CD4-positive, alpha-beta T cell treated with Interleukin-2 at 100 ng/mL for 4 hours (primary cell): ENCODE measurements at places on chromosomes 7 and 10.

DNA sequence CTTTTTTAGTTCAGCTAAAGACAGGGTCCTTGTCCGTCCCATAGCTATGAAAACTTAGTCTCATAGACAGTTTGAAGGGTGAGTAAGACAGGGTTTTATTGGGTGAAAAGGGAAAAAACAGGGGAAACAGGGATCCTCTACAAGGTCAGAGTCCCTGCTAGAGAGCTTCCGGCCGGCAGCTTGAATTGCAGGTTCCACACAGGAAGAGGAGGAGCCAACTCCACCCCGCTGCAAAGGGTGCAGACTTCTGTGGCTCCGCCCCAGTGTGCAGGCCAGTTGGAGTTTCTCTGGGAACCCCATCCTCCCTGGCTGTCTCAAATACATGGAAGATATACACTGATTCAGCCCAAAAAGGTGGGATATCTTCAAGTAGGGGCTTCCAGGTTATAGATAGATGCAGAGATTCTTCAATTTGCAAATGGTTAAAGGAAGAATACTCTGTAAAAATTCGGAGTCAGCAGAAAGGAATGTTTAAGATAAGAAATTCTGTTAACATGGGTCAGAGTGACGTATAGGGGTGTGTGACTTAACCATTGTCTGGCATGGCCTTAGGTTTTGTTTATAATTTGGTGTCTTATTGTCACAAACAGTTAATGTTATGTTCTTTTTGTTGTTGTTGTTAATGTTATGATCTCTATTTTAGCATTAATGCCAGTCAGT is 34.6 kb upstream of the HECW1 start:
- no peak for DNase-seq

DNA sequence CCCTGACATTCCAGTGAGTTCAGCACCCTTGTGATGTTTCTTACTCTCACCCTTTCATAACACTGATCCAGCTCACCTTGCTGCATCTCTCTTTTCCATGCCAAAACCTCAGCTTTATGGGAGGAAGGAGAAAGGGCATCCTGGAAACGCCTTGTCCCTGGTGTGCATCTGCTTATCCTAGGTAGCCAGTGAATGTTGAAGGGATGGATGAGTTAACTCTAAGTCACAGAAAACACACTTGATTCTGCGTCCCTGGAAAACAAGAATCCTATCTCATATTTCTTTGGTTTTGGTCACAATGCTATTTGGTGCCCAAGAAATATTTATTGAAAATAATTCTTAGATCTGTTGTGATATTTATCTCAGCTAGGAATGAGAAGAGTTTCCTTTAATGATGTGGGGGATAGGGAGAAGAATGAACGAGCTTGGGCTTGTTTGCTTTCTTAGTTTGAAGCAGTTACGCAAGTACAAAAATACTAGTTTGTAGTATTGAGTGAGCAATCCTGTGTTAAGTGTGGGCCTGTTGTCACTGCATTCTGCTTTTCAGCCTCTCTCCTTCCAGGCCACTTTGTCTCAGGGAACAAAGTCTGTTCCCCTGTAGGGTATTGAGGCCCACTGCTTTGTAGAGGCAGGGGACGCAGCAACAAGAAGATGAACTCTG is 126.5 kb downstream of the ARID5B start:
- DNase-seq, result no peak

DNA sequence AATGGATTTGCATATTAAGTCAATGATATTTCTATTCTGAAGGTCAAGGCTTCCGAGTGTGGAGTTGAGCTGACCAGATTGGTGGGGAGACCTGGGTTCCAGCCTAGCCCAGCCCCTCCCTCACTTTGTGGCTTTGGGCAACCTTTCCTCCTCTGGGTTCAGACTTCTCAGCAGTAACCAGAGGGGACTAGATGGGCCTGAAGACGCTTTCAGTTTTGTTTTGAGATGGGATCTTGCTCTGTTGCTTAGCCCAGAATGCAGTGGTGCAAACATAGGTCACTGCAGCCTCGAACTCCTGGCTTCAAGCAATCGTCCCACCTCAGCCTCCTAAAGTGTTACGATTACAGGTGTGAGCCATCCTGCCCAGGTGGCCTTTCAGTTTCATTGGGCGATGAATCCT is 68.1 kb upstream of the LEP start:
- no peak for DNase-seq

DNA sequence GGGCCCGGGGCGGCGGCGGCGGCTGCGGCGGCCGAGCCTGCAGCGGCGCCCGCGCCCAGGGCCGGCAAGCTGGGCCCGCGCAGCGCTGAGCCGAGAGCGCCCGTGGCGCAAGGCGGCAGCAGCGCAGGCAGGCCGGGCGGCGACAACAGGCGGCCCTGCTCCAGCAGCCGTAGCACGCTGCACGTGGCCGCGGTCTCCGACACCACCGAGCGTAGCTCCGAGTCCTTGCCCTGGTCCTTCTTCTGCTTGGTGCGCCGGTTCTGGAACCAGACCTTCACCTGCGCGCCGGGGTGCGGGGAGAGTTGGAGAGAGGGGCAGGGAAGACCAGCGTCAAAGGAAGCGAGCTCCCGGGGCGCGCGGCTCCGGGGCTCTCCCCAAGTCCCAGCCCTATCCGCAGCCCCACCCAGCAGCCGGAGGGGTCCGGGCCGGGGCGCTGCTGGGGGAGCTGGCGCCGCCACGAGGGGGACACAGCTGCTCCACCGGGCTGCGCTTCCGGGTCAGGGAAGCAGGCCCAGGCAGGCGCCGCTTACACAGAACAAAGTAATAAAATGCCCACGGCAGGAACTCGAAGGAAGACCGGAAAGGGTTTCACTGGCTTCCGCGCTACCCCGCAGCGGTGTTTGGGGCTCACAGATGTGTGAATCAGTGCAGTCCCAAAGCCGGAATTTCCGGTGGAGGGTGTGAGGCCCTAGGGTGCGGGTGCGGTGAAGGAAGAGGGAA is 3.6 kb downstream of the VAX1 start:
- DNase-seq, result no peak

DNA sequence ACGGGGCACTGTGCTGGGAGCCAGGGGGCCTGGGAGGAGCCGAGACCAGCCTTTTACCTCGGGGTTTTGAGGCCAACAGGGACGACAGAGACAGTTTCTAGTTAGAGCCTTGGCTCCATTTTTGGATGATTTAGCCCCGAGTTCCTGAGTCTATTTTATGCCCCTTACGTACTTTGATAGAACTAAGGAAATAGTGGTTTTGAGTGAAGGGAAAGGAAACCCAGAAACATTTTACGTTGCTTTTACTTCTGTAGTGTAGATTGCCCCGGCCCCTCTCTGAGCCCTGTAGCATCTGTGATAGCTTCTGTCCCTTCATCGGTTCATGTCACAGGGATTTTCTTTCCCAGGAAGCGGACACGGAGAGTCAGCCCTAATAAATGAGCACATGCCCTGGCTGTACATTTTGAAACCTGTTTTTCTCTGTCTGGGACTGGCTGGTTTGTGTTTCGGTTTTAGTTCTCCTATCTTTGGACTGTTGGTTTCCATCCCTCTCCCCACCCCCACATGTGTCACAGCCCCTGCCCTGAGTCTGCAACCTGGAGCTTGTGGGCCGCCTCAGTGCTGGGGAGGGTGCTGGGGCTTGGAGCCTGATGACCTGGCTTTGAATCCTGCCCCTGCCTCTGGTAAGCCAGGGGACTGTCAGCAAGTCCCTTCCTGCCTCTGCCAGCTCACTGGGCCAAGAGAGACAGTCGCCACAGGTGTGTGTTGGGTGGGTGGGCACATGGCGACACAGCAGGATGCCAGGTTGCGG is 6.9 kb upstream of the ORAI2 start:
- DNase-seq, result peak; percentile 78
